ENCODE measurements at places on chromosomes 1 and 21. TPM values are rescaled to one million over a fixed set of nuclear protein-coding genes. Genes with fewer than 3 reads are reported as not detected.

CD1E gene
- total RNA-seq = not detected

LCE2A gene
- not detected for total RNA-seq

CAPN9 gene
- not detected for total RNA-seq

RPAP2 gene
- total RNA-seq = 3.7 TPM

CCDC190 gene
- total RNA-seq = not detected

KRTAP22-2 gene
- not detected for total RNA-seq

TMEM82 gene
- total RNA-seq = not detected

ZNF593OS gene
- not detected for total RNA-seq

RCC2 gene
- 135 TPM for total RNA-seq

- no peak for DNase-seq
Observed at GRCh38 chr1:22971611-22972405, 858 bp downstream of the LACTBL1 start.

- no peak for DNase-seq
Observed at GRCh38 chr1:7562729-7563605, 208.1 kb upstream of the VAMP3 start.

DNA sequence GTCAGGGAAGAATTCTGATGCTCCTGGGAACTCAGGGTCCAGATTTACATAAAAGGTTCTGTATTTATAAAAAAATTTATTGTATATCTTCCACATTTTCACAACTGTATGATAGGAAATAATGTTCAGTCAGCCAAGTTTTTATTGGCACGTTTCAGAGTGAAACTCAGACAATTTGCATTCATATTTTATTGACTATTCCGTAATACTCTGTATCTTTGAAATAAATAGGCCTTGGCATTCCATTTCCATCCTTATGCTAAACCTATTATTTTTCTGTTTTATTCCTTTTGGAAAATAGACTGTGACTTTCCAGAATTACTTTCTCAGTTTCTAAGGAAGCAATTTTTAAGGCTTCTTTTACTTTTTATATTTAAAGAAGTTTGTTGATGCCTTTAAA is 329.0 kb downstream of the OLFM3 start:
- no peak for DNase-seq

- no peak for DNase-seq
Observed at GRCh38 chr1:9917901-9918300, 7.8 kb upstream of the CTNNBIP1 start.

DNA sequence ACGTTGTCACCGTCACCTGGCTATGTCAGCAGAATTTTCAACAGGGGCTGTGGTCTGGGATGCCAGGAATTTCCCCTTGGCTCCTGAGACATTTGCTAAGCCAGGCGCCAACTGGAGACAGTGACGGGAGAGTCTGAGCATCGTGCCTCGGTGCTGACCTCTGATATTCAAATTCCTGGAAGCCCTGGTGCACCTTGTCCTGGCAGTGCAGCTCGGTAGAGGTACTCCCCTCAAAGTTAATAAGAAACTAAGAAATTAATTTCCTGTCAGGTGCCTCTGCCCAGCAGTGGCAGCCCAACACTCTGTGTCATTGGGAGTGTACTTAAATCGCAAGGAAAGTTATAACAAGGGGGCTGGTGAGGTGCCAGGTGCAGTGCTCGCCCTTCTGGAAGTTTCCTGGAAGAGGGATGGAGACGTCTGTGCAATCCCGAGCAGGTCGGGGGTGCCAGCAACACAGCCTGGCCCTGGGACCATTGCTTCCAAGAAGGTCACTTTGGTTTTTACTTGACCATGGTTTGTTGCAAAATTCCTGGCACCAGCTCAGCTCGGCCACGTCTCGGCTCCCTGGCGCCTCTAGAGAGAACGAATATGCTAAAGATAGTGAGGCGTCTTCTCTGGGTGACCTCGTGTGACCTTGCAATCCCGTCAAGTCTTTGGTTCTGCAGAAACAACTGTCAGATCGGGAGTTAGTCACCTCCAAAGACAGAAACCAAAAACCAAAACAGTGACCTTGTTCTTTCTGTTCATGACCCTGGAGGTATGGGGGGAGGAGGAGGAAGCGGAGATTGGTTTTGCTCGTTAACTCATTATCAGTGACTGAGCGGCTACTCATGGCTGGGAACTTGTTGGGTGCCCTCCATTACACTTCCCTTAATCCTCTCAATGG is 149.5 kb upstream of the VAMP3 start:
- DNase-seq = peak; percentile 20

DNA sequence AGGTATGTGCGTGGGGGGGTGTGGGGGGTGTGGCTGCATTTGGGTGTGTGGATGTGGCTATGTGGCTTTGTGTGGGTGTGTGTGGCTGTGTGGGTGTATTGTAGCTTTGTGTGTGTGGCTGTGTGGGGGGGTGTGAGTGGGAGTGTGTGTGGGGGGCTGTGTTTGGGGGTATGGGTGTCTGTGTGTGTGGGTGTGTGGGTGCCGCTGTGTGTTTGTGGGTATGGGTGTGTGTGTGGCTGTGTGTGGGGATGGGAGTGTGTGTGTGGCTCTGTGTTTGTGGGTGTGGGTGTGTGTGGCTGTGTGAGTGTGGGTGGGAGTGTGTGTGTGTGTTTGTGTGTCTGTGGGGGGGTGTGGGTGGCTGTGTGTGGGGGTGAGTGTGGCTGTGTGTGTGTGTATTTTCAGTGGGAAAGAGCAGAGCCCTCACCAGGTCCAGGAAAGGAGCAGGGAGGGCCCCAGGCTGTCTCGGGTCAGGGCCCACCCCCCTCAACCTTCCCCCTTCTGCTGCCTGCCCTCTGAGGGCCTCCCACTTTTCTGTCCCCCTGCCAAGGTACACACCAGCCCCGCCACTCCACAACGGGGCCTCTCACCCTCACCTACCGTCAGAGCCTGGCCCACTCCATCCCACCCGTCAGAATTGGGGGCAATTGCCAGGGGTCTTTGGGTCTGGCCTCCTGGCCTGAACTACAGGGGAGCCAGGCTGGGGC is 1.9 kb upstream of the COL8A2 start:
- DNase-seq = no peak

DNA sequence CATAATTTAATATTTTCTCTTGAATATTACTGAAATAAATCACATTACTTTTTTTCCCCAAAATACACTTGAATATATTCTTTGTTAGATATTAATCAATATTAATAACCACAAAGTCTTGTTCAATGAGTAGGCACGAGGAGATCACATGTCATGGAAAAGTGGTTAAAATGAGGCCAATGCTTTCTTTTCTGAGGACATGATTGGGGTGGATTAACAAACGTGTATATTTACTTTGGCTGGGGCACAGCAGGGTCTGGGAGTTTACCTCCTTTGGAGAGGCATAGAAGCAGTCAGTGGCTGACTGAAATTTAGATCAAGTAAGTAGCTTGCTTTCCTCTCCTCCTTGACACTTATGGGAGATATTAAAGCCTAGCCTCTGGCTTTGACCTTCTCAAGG is 664.3 kb upstream of the B3GALT2 start:
- DNase-seq = no peak

DNA sequence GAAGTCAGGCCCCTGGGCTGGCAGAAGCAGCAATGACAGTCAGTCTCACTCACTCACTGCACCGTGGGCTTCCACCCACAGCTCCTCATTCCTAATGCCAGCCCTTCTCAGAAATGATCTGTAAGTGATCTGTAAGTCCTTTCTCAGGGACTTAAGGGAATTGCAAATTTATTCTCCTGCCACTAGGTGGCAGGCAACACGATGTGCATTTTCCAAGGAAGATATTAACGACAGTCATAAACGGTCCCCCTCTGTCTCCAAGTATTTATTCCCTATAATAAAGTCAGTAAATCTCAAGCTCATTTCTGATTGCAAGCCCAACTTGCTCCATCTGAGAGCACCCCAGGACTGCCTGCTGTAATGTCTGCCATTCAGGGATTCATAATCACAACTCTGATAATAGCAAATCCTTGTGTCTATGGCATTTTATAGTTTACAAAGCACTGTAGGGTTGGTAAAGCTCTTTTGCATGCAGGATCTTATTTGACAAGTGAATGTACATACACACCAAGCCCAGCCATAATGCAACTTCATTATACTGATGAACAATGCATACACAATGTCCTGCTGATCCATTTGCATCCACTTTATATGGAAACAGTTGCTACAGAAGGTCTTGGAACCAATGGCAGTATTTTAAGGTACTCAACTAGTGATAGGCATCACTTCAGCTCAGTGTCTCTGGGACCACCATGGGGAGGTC is 380.5 kb upstream of the CAMK1G start:
- no peak for DNase-seq

GRCh38 chr1:245588116-245588639 is 433.4 kb downstream of the KIF26B start:
- no peak for DNase-seq

- DNase-seq = no peak
Observed at GRCh38 chr1:159922511-159923202, 2.6 kb downstream of the TAGLN2 start.

- DNase-seq = no peak
Observed at GRCh38 chr1:67211589-67212563, 45.6 kb downstream of the IL23R start.

GRCh38 chr1:41749991-41750745 is 168.6 kb downstream of the HIVEP3 start:
- DNase-seq = no peak

- DNase-seq = no peak
Observed at GRCh38 chr1:30679201-30679975, 44.0 kb downstream of the MATN1 start.

DNA sequence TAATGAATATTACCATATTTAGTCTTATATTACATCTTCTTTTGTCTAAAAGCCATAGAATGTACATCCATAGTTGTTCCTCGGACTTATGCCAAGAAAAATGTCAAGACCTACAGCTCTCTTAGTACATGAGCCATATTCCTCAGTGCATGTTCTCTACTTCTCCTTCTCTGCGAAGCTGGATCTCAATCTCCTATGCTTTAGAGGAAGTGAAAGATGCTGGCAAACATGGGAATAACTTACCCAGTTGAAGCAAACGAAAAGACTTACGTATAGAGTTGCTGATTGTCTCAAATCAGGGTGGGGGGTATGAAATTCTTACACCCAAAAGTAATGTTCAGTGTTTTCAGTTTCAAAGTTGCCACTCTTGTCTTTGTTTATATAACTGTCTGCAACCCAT is 32.7 kb downstream of the OR13G1 start:
- no peak for DNase-seq

GRCh38 chr1:30061292-30062220 is 661.8 kb downstream of the MATN1 start:
- DNase-seq = no peak

DNA sequence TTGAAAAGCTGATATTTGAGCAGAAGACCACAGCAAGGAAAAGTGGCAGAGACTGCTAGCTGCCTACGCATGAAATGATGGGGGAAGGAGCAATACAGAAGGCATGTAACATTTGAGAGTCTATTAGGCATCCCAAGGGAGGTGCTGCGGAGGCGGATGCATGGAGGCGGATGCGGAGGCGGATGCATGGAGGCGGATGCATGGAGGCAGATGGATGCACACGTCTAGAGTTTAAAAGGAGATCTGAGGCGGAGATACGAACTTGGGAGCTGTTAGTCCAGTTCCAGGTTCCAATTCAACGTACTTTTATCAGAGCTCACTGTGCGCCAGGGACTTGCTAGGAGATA is 744 bp upstream of the DDX20 start:
- no peak for DNase-seq

GRCh38 chr1:69510026-69510425 is 57.7 kb upstream of the LRRC7 start:
- DNase-seq = no peak

GRCh38 chr1:100147875-100148274 is 14.9 kb downstream of the TRMT13 start:
- no peak for DNase-seq

DNA sequence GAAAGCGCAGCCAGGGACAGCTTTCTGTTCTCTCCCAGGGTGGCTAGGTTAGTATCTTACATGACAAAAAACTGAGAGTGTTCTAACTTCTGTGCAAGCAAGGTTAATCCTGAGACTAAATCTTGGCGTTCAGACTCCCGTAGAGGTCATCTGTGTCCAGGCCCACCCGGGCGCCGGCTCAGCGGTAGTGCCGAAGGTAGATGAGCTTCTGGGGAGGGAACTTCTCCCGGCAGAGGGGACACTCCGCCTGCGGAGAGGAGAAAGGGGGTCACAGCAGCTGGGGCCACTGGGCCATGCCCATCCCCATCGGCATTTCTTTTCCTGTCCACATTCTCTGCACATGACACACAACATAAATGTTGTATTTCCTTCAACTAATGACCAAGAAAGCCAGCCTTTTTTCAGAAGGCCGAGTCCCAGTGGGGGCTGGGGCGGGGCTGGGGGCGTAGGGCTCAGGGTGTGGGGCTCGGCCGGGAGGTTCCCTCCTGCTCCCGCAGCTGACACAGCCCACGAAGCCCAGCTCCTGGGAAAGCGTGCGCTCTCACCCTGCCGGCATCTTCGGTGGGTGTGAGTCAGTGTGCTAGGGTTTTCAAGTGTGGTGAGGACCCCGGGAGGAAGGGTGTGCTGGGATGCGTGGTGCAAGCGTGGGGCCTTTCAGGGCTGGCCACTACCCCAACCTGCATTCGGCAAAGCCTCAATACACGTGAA is 6.6 kb downstream of the PEX10 start:
- DNase-seq = no peak

DNA sequence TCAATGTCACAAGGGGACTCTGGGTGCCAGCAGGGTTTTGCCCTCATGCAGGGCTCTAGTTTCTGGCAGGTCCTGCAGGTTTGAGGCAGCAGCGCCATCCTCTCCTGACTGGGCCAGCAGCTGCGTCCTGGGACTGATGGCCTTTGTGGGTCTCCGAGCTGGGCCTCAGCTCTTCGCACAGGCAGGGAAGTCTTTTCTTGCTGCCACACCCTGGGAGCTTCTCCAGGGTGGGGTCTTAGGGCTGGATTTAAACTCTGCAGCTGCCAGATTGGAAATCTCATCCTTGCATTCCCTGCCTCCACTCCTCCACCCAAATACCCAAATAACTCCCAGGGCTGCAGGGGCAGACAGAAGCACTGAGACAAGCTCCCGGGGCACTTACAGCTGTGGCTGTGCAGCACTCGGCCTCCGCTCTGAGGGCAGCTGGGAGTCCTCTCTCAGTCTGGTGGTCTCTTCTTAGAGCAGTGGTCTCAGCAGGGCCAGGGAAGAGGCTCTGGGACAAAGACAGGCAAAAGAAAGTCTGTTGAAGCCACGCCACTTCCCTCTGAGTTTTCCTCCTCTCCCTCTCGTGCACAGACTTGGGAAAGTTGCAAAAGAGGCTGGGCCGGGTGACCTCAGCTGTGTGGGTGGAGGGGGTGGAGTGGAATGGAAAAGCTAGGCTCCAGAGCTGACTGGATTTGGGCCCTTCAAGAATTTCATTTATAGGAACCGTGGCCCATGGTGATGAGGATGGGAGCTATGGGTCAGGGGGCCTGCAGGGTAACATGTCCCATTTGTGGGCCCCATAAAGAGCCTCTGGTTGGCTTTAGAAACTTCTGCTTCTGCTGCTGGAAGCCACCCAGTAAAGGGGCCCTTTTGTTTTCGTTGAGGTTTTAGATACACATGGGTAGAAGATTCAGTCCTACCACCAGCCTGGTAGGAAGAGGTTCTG is at the start of gene RAB7B:
Gene RAB7B (minus strand): TSS at position 525 of the 931 bp plus-strand sequence. CDS start 9,260 bp downstream, outside the sequence.
- DNase-seq = no peak

GRCh38 chr1:27097484-27097917 is 57.4 kb downstream of the SLC9A1 start:
- DNase-seq = no peak

DNA sequence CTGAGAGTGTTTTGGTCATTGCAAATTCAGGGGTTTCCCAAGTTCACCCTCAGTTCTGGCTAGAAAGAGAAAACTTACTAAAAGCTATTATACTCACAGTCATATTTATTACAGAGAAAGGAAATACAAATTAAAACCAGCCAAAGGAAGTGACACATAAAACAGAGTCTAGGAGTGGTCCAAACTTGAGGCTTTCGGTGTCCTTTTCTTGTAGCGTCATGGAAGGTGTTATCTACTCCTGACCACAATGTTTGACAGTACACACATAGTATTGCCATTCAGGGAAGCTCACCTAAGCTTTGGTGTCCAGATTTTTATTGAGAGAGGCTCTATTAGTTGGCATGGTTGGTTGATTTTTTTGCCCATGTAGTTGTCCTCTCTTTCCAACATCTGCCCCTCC is 59.0 kb downstream of the SLC35A3 start:
- DNase-seq = no peak
